ENCODE measurements at places on chromosomes 3 and 15.

- no peak for DNase-seq
These were observed 4.2 kb downstream of the B3GALNT1 start for GRCh38 chr3:161100994-161101393.

- no peak for DNase-seq
These were observed 54.9 kb downstream of the MME start for GRCh38 chr3:155135003-155135402.

DNA sequence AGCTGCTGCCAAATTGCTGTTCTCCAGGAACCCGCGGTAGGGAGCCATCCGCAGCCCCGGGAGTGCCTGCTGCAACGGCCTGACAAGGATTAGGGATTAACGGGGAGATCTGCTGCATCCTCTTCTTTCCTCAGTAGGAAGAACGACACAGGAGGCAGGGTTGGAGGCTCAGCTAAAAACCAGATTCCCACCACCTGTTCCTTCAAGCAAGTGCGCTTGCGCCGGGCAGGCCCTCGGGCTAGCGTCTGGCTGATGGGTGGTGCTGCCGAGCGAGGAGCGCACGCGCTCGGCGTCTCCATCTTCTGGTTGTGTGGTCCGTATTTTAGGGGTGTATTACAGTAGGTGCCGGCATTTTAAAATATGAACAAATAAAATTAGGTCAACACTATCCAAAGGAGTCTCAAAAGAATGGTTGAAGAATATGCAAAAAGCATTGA lies 25.4 kb upstream of the SLC25A26 start:
- DNase-seq, result peak; percentile 3

GRCh38 chr15:44537735-44538240 lies 841 bp downstream of the EIF3J start:
- peak; percentile 48 for DNase-seq

GRCh38 chr15:35911052-35911777 lies 365.2 kb upstream of the DPH6 start:
- DNase-seq, result no peak

DNA sequence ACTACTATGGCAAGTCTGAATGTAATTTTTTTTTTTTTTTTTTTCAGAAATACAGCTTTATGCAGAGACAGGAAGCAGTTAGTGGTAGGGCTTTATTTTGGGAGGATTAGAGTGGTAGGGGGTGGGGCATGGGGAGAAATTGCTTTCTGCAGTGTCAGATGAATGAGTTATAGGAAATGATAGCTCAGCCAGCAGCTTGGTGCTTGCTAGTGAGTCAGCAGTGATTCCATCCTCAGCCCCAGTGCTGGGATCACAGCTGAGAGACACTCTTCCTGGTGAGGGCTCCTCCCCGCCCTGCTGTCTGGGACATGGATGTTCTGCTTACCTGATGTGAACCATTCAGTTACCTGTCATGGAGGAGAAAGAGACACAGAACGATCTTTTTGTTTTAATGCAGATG lies 39.6 kb downstream of the SEMA6D start:
- no peak for DNase-seq

DNA sequence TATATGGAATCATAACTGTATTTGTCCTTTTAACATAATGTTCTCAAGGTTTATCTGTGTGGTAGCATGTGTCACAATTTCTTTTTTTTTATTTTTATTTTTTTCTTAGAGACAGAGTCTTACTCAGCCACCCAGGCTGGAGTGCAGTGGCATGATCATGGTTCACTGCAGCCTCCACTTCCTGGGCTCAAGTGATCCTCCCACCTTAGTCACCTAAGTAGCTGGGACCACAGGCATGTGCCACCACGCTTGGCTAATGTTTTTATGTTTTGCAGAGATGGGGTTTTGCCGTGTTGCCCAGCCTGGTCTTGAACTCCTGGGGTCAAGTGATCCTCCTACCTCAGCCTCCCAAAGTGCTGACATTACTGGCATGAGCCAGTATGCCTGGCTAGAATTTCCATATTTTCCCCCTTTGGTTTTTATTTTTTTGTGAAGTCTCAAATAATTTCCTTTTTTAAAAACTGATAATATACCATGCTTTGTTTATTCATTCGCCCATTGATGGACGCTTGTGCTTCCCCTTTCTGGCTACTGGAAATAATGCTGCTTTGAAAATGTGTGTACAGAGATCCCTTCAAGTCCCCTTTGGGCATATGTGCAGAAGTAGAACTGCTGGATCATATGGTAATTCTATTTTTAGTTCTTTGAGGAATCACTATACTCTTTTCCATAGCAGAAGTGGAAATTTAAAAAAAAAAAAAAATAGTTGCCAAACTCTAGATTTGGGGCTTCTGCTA lies 28.4 kb downstream of the TMEM40 start:
- DNase-seq, result no peak

DNA sequence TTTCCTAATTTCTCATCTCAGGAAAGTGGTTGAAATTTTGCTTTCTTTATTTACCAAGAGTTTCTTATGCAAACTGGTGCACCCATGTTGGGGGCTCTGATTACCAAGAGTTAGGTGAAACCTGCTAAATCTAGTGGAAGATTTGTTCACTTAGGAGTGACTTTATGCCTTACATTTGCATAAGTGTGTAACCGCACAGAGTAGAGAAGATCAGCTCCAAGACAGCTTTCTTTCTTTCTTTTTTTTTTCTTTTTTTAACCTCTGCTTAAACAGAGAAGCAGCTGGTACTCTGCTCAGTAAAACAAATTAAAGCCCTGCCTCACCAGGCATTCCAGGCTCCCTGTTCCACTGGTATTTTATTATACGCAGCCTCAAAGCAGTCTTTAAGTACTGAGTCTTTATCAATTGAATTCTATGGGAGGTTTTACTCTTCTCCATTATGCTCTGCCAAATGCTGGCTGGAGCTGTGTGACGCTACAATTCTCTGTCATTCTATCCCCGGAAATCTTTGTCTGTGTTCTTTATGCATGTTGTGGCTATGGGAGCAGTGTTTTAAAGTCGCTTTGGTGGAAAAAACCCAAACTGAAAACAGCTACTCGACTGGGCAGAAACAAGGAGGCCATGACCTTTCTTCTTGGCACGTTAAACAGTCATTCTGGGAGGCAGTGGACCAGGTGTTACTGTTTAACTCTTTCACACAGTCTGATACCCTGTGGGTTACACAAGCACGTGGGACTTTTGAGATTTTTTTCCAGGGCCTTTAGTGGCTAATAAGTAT lies 55.2 kb upstream of the GBE1 start:
- DNase-seq, result no peak

DNA sequence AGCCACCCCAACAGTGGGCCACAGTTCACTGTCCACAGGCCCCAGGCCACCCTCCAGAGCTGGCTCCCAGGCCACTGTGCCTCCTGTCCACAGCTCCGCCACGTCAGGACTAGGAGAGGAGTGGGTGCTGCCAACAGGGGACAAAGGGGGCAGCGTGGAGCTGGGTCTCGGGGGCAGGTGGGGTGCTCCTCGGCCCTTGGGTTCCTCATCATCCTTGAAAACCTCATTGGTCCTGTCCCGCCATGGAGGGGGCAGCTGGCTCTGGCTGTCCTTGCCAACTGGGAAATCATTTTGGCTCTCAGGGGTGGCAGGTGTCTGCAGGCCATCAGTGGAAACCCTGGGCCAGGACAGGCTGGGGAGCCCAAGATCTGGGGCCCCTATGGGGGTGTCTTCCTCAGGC lies 45.2 kb downstream of the ADAMTS7 start:
- DNase-seq, result no peak

DNA sequence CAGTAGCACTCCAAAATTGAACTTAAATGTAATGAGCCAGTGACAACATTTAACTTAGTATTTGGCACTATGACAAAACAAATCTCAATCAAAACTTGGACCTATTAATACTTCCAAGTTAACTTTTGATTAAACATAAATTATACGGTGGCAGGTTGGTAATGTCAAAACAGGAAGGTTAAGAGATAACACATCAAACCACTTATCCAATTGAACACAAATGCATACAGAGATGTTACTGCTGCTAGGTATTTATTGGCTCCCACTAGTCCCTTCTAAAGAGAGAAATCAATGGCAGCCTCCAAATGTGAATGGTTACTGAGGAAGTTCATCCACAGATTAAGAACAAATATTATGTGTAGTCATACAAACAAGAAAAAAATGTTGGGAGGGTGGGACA lies 1.8 kb downstream of the GSK3B start:
- DNase-seq, result no peak

DNA sequence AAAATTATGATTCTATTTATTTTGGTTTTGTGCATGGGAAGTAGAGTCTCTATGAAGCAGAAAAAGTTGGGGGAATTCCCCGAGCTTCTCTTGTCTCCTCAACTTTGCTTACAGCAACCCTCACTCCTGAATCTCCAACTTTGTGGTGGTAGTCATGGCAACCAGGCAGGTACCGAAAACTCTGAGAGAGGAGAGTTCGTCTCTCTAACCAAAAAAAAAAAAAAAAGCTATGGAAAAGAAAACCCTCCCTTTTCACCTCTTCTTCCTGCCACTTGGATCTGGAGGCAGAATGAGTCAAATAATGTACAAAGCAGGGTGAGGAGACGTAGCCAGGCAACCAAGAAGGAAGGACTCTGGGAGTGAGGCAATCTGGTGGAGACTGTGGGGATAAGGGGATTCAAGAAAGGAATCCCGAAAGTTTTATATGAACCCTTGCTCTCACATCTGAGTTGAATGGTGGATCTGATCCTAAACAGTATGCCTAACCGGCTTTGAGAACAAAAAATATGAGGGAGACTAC lies 108.1 kb downstream of the PLOD2 start:
- no peak for DNase-seq

DNA sequence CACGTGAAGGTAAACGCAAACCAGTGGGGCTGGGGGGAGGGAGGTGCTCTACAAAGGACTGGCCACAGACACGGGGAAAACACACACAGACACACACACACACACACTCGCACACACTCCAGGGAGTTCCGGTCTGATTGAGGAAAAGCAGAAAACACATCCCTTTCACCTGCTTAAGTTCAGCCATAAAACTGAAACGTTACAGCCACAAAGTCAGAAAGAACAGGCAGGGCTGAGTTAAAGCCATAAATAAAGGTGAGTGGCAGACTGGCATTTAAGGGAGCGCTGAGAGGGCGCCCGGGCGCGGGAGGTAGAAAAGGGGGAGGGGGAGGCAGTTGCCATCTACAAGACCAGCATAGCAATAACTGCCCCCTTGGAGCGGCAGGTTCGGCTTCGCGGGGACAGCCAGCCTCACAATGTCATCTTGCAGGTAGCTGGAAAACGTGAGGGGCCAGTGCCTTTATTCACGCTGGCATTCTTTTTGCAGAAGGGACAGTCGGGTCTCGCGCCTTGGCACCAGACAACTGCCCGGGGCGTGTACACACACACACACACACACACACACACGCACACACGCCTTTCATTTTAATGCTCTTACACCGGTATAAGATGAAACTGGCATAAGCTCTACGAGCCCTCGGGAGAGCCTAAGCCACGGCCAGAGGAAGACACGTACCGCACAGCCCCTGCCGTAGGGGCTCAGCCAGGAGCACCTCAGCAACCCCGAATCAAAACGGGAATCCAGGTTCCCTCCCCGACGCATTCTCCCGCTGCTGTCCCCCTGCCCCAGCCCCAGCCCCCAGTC lies 866 bp downstream of the TNIK start:
- peak; percentile 75 for DNase-seq

DNA sequence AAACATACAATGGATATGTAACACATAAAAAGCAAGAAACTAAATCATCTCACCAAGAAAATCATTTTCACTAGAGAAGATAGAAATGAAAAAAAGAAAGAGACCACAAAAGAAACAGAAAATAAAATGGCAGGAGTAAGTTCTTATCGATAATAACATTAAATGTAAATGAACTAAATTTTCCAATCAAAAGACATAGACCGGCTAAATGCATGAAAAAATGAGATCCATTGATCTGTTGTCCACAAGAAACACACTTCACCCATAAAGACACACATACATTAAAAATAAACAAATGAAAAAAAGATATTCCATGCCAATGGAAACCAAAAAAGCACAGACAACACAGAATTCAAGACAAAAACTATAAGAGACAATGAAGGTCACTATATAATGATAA lies 1771.9 kb downstream of the SI start:
- DNase-seq, result no peak

- no peak for DNase-seq
These were observed 78.3 kb upstream of the ALDH1A3 start for GRCh38 chr15:100801256-100801900.

- DNase-seq, result no peak
These were observed 135.3 kb downstream of the FEZF2 start for GRCh38 chr3:62238003-62238402.

- no peak for DNase-seq
These were observed 77.6 kb upstream of the FRMD4B start for GRCh38 chr3:69463531-69463930.

- DNase-seq, result no peak
These were observed 11.6 kb downstream of the RCCD1 start for GRCh38 chr15:90966262-90966661.
